ENCODE measurements at places on chromosomes 1 and 21.

GRCh38 chr1:202143011-202143767, 1.3 kb downstream of the ARL8A start:
- DNase-seq, result no peak

GRCh38 chr1:76905876-76906595, 38.8 kb downstream of the ST6GALNAC5 start:
- DNase-seq, result no peak

- DNase-seq, result no peak
Measured at GRCh38 chr21:26506956-26507355, 66.1 kb downstream of the CYYR1 start.

- no peak for DNase-seq
Measured at GRCh38 chr21:44273046-44273445, 11.3 kb upstream of the DNMT3L start.

DNA sequence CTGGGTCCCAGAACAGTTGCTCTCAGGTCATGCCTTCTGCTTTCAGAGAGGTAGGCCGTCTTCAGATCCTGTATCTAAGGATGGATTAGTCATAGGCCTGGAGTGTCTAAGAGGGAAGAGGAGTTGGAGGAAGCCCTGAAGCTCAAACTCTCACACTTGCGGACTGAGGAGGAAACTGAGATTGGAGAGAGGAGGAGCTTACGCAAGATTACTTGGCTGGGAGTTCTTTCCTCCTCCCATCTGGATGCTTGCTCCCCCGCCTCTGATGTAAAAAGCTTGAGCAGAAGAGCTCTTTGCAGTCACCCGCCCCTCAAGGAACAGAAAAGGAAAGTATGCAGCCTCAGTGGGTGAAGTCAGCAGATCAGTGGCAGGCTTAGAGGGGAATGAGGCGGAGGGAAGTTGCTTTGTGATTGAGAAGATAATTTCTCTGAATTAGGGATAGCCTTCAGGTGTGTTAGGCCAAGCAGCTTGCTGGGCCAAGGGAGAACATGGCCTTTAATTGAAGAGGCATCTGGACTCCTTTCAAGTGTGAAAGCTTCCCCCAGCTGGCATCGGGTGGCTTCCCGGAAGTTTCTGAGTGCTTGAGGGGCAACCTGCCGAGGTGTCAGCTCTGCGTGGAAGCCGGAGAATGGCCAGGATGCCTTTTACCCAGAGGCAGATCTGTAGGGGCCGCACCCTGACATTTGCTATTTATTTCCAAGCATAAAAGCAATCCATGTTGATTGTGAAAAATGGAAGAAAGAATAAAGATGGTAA, 6.6 kb downstream of the ADORA1 start:
- no peak for DNase-seq

DNA sequence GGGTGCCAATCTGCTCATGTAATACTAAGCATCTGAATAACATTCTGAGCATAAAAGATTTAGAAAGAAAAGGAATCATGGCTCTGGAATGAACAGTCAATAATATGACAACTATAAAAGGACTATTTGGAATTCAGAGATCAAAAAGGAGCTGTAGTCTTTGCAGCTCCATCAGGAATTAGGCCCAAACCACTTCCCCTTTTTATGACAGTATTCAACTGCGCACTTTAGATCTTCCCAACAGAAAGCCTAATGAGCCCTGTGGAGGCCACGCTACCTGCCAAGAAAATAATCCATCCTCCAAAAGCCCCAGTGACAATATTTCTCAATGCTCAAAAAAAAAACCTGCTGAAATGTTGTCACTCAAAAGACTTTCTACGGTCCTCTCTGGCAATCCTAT, 163.2 kb downstream of the SNX7 start:
- no peak for DNase-seq

DNA sequence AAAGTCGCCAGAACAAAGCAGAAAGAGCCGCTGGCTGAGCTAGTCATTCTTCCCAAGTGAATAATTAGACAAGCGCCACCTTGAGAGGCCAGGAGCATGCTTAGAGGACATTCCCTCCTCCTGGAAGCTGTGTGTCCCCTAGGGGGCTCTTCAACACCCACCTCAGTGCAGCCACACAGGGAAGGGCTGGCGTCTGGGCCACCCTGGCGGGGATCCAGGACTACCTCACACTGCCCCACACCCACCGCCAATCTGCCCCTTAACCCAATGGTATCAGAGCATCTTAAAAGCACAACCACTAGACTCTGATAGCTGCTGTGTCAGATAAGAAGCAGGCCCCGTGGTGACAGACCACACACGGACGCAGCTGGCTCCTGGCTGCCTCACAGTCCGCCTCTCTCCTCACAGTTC, 24.9 kb downstream of the SETD4 start:
- DNase-seq, result no peak

DNA sequence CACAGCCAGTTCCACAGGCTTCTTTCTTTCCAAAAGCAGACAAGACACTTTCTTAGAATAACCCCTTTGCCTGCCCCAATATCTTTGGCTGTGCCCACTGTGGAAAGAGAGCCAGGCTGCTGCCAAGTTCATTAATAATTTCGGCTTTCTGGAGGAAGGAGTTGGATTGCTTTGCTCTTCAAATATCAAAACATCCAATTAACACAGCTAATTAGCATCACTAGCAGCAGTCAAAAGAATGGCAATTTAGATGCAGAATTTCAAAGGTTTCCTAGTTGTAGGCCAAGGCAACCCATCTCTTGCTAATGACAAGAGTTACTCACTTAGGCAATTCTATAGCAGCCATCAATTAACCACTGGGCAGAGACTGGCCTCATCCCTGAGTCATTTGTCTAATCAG, 91.0 kb upstream of the SPATA6 start:
- DNase-seq, result no peak

Data from T-helper 1 cell (primary cell).